ENCODE measurements at places on chromosomes 12 and 14.

- no peak for DNase-seq
Measured at GRCh38 chr12:19158923-19159322, 29.4 kb downstream of the PLEKHA5 start.

- DNase-seq, result no peak
Measured at GRCh38 chr12:749751-750270, 2.6 kb upstream of the WNK1 start.

DNA sequence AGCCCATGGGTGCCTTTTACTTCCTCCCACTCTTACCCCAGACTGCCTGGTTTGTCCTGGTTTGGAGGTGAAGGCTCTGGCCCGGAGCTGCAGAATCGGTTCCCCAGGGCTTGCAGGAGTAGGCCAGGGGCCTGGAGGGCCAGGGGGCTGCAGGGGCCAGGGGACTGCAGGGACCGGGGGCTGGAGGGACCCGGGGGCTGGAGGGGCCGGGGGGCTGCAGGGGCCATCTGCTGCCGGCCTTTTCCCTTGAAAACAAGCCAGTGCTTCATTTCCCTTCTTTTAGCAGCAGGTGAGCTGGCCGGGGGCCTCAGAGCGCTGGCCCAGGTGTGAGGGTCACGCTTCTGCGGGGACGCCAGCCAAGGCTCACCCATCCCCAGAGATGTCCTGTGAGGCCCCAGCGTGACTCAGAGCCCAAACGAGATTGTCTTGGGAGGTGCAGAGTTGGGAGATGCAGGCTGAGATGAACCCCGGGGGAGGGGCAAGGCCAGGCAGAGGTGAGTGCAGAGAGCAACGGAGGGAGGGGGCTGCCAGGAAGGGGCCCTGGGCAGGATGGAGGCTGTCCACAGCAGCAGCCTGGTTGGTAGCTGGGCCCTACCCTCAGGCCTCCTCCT, 154.9 kb downstream of the KIF26A start:
- no peak for DNase-seq

DNA sequence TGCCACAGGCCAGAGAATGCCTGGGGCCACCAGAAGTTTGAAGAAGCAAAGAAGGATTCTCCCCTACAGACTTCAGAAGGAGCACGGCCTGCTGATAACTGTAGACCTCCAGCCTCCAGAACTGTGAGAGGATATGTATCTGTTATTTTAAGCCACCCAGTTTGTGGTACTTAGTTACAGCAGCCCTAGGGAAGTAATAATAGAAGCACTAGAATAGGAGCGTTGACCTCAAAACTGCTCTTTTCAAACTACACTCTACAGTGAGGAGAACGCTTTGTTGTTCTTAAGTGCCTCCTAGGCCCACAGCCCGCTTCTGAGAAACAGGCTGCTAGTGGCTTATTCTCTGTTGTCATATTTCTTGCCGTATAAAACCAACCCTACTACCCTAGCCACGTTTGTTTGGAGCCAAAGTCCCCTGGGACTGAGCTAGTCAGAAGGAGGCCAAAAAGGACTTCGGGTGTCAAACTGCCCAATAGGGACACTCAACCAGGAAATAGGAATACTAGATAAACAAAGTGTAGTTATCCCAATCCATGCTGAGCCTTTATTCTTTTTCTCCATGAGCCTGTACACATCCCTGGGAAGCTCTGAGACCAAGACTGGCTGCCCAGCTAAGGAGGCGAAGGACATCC, 38.5 kb upstream of the FRS2 start:
- no peak for DNase-seq

DNA sequence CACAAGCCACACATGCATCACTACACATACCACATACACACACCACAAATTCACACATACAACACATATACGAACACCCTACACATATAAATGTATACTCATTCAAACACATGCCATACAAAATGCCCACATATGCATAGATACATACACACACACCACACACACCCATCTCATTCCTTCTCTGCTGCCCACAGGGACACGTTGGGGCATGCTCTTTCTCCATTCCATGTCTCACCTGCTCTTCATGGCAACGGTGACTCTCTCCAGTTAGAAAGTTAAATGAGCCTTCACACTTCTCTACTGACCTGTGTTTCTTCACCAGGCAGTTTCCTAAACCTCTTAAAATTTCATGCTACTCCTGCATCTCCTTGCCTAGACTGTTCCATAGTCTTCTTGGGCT, 1194.8 kb downstream of the BCL11B start:
- no peak for DNase-seq

GRCh38 chr12:117789195-117789912, 179.4 kb downstream of the KSR2 start:
- no peak for DNase-seq

GRCh38 chr12:13376610-13377373, 180.3 kb downstream of the EMP1 start:
- DNase-seq, result no peak

DNA sequence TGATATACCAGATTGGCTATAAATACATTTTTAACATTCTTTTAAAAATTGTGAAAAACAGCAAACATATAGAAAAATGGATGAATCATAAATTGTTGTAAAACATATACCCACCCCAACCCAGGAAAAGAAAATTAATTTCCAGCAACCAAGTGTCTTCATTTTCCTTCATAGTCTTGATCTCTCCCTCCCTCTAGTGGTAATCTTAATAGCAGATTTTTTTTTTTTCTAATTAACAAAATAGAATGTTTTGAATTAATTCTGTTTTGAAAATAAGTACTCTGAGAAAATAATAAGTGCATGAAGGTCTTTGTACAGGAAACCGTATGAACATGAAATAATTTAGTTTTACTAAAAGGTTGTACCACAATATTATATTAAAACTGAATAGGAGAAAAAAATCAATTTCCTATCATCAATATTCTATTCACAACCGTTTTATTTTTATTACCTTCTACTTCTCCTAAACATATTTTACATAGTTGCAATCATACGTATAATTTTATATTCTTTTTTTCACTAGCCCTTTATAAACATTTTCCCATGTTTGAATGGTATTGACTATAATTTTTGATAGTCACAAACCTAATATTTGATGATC, 7.0 kb downstream of the ETNK1 start:
- no peak for DNase-seq
